ENCODE measurements at places on chromosomes 3 and 15.

DNA sequence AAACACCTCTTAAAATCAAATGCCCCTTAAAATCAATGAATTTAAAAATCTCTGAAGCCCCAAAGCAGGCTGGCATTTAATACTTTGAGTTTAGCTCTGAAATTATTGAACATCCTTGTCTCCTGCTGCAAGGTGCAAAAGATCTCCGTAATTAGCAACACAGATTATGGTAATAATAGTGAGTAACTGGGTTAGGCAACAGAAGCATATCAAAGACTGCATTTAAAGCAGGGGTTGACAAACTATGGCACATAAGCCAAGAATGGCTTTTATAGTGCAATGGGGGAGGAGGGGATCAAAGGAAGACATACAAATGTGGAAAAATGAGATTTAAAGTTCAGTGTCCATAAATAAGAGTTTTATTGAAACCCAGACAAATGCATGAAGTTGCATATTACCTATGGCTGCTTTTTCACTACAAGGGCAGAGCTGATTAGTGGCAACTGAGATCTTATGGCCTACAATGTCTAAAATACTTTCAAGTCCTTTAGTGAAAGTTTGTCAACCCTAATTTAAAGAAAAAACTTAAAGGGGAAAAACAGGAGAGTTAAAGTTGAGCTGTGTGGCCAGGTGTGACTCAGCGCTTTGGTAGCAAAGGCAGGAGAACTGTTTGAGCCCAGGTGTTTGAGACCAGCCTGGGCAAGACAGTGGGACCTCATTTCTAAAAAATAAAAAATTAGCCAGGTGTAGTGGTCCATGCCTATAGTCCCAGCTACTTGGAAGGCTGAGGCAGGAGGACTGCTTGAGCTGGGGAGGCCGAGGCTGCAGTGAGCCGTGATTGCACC is 157.6 kb downstream of the TBL1XR1 start:
- H3K4me1 ChIP-seq, result peaks cover 27% of the 10 kb centered on the region
- no peak for DNase-seq
- peaks cover 25% of the 10 kb centered on the region for H3K36me3 ChIP-seq
- H3K27me3 ChIP-seq, result no peaks in the 10 kb centered on the region

DNA sequence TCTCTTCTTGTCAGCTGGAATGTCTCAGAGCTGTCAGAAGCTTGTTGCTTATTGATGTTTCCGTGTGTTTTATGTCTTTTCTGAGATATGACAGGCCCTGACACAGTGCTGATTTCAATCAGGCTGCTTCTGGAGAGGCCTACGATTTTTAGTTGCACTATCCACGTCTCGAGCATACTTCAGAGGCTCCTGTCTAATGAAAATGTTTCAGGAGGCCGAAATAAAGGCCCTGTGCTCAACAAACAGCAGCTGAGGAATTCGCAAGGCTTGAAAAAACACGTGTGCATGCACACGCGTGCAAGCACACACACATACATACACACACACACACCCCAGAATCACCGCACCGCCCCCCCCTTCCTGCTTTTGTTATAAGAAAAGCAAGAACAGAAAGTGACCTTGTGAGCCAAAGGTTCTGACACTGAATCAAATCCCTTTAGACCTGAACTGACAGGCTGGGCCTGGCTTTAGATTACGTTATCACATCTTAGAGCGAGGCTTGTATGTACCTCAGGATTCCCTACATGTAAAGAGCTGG is 296.6 kb downstream of the NR2F2 start:
- no peak overlapping the region for H3K4me3 ChIP-seq
- no peaks in the 10 kb centered on the region for H3K4me1 ChIP-seq
- no peaks in the 10 kb centered on the region for H3K36me3 ChIP-seq
- DNase-seq, result no peak

- H3K36me3 ChIP-seq, result no peaks in the 10 kb centered on the region
- H3K27me3 ChIP-seq, result no peaks in the 10 kb centered on the region
- peak overlapping the region; percentile 82 for H3K27ac ChIP-seq
- peaks cover 35% of the 10 kb centered on the region for H3K4me1 ChIP-seq
These were observed 338.6 kb downstream of the FOXP1 start for GRCh38 chr3:71244826-71245488.

- H3K27me3 ChIP-seq, result no peaks in the 10 kb centered on the region
- no peak overlapping the region for H3K27ac ChIP-seq
- no peak for DNase-seq
- no peak overlapping the region for H3K4me3 ChIP-seq
These were observed 143.0 kb upstream of the GALNT15 start for GRCh38 chr3:16031434-16031833.

DNA sequence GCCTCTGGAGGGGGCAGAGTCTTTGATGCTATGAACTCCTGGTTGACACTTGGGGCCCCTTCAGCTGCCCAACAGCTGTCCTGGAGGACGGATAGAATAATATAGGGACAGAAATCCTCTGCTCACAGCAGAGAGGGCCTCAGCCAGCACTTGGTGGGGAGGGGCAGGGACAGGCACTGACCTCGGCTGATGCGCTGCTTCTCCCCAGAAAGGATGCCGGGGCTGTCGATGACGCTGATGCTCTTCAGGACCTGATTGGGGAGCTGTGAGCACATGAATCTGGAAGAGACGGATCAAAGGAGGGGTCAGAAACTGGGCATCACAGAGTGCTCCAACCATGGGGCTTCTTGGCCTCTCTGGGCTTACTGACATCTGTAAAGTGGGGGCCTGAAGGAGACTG is 29.5 kb downstream of the EHD4 start:
- DNase-seq, result no peak
- H3K27ac ChIP-seq, result no peak overlapping the region
- H3K27me3 ChIP-seq, result no peaks in the 10 kb centered on the region
- no peaks in the 10 kb centered on the region for H3K36me3 ChIP-seq

- DNase-seq, result peak; percentile 85
- H3K36me3 ChIP-seq, result no peaks in the 10 kb centered on the region
- H3K27me3 ChIP-seq, result no peaks in the 10 kb centered on the region
- H3K4me1 ChIP-seq, result peaks cover 24% of the 10 kb centered on the region
These were observed 43.0 kb downstream of the SPSB4 start for GRCh38 chr3:141093971-141094684.

DNA sequence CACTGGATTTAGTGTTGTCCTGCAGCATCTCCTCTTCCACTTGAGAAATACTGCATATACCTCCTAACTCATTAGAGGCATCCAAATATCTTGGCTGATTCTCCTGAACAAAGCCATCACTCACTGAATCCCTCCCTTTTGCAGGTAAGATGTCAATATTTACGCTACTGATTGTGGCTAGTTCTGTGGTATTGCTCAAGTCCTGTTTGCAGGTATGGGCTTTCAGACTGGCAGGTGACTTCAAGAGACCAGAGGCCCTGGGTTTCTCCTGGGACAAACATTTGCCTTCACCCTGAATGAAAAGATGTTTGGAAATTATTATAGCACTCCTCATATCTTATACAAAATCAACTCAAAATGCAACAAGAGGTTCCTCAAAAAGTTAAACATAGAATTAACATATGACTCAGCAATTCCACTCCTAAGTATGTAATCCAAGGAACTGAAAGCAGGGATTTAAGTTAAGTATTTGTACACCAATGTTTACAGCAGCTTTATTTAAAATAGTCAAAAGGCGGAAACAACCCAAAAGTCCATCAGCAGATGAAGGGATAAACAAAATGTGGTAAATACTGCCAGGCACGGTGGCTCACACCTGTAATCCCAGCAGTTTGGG is 18.6 kb downstream of the NEK4 start:
- no peaks in the 10 kb centered on the region for H3K27me3 ChIP-seq
- no peak overlapping the region for H3K4me3 ChIP-seq
- DNase-seq, result no peak

- H3K27ac ChIP-seq, result no peak overlapping the region
- peaks cover 43% of the 10 kb centered on the region for H3K36me3 ChIP-seq
- no peak for DNase-seq
- H3K4me3 ChIP-seq, result no peak overlapping the region
- no peaks in the 10 kb centered on the region for H3K4me1 ChIP-seq
These were observed 60.8 kb downstream of the PLOD2 start for GRCh38 chr3:146100180-146100579.

GRCh38 chr3:10140996-10141546 is 507 bp upstream of the VHL start:
- H3K4me1 ChIP-seq, result peaks cover 37% of the 10 kb centered on the region
- H3K27ac ChIP-seq, result peak overlapping the region; percentile 92
- H3K36me3 ChIP-seq, result no peaks in the 10 kb centered on the region
- H3K27me3 ChIP-seq, result no peaks in the 10 kb centered on the region
